ENCODE measurements at places on chromosomes 1 and 21.
A peak's percentile ranks its signal among the peaks of the same experiment; 100 is the strongest.

- DNase-seq, result no peak
Observed at GRCh38 chr1:158155673-158156072, 25.0 kb upstream of the CD1D start.

DNA sequence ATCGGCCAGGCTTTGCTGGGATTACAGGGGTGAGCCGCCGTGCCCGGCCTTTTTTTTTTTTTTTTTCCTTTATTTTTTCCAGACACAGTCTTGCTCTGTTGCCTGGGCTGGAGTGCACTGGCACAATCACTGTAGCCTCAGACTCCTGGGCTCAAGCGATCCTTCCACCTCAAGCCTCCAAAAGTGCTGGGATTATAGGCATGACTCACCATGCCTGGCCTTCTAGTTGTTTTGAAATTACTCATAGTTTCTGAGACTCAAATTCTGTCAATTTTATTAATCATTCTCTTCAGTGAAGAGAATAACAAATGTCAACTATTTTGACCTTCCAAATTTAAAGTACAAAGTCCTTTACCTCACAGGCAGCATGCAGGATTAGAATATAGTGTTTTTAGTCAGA is 374.5 kb downstream of the PLA2G4A start:
- DNase-seq, result no peak

GRCh38 chr1:33515607-33516006 is 43.2 kb downstream of the ZSCAN20 start:
- DNase-seq, result no peak

DNA sequence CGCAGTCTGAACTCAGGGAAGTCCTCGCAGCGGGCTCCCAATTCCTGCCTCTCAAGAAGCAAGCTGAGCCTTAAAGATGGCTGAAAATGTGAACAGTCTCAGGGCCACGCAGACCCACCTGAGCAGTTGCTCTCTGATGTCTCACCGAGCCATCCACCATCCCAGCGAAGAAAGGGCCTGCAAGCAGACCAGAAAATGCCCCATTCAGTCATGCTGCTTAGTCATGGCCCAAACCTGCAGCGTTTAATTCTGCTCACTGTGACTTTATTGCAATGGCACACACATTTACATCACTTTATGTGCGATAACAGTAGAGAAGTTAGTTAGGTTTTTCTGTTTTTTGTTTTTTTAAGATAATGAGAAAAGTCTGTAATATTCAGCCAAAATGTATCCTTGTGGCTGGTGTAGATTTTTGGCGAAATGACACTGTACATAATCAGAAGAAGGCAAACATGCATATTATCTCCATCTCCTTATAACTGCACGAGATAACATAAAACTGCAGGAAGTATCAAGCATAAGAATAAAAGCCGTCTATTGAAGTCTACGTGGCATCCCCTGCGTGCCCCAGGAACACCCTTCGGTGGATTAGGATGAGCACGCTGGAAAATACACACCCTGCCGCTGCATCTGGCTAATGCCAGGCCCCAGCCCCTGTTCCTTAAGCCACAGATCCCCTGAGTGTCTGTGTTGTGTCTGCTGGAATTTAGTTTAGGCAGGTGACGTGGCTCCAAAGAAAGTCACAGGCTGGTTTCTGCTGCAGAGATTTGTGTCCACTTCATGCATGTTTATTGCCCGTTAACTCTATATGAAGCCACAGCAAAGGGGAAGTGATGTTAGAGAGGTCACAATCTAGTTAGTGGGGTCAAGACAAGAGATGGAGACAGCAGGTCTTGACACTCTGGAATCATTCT is 119.8 kb upstream of the IRF2BP2 start:
- no peak for DNase-seq

GRCh38 chr1:154478013-154478412 is 24.0 kb upstream of the TDRD10 start:
- DNase-seq, result peak; percentile 49

GRCh38 chr1:205532996-205533735 is 28.7 kb downstream of the CDK18 start:
- DNase-seq, result no peak

DNA sequence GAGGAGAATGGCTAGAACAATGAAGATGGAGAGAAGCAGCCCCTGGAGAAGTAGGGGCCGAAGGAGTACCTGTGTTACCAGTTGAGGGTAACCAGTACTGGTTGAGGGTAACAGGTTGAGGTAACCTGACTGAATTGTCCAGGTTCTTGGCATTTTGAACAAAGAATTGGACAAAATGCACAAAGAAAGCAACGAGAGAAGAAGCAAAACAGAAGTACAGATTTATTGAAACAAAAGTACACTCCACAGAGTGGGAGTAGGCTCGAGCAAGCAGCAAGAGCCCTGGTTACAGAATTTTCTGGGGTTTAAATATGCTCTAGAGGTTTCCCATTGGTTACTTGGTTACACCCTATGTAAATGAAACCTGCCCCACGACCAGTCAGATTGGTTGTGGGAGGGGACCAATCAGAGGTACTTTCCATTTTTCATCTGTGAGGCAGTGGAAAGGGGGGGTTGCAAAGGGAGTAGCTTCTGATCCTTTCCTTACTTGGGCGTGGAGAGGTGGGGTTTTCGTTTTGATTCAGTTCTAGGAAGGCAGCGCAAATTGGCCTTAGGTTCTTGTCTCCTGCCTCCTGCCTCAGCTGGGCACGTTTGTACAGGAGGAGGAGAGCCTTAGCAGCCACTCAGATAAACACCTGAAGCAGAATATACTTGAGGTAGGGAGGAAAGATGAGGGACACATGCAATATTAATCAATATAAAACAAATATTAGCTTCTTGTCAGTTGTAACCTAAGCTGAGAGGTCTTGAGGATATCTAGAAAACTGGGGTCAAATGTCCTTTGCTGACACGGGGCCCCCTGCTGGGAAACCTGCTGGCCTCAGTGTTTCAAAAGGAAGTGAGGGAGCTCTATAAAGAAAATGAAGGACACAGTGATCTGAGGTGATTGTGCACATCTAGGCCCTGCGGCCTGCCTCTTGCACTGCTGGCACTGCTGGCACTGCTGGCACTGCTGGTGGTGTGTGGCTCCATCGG is 14.3 kb upstream of the LSM10 start:
- no peak for DNase-seq

DNA sequence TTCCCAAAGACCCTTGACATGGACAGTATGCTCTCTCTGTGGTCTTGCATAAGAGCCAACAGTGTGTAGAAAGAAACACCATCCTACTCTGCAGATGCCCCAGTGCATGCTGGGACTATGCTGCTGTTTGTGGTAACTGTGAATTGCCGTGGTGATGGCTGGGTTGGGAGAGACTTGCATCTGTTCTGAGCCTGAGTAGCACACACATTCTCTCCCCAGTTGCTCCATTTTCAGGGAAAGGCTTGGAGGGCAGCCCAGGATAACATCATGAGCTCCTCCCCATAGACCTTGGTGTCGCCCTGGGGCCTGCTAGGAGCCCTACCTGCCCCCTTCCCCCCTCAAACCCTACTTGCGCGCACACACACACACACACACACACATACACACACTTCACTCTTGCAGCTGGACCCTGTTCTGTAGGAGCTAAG is 120.9 kb upstream of the IPO9 start:
- DNase-seq, result no peak

DNA sequence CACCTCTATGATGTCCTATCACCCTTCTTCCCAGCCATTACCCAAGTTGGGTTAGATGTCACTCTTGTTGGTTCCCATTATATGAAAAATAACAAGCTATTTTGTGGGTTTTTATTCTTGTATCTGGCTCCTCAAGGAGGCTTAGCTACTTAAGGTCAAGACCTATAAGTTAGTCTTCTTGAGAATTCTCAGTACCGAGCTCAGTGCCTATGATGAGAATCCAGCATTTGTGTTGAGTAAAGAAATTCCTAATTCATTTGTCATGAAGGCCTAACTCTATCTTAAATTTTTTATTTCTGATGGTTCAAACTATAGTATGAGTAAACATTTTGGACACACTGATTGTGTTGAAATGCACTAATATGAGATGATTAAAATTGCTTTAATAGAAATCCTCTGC is 15.9 kb downstream of the NUF2 start:
- DNase-seq, result no peak

Data from lower leg skin (tissue), 4 donors.